ENCODE measurements at places on chromosomes 3 and 15.

DNA sequence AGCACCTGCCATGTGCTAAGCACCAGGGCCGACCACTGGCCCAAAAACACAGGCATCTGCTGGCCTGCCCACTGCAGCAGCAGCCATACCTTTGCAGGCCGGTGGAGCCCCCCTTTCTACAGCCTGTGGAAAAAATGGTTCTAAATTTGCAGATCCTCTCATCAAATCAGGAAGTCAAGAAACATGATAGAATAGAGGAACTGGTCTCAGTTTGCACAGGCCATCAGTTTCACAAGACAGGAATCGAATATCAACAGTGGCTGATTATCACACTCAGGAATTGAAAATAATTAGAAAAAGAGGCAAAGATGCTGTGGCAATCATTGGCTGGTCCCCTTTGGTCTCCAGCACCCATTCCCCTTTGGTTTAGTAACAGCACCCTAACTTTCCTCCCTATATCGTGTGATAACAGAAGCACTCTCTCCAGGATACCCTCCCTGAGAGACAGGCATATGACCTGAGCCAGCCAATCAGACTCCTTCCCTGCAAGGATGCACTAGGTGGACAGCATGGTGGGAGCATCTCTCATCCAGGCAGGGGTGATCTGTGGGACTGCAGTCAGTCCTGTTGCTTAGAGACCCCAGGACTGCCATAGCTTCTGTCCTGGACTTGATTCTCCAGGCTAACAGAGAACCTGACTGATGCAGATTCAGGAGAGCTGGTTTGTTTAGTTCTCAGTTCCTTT is 3.5 kb upstream of the PAK6 start:
- DNase-seq, result no peak

DNA sequence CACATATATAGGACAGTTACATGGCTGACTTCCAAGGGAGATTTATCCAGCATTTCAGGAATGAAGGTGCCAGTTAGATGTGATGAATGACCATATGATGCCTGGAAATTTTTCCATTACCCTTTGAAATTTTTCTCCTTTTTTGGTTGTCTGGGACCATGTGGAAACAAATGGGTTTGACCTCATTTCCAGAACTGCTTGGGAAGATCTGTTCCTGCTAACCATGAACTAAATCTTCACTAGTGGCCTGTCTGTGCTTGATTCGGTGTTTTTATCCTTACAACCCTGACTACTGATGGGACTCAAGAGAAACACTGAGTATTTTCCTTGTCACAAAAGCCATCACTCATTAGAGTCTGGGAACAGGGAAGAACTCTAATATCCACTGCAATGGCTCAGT is 409.4 kb downstream of the PDCD6IP start:
- DNase-seq, result no peak

GRCh38 chr3:170953736-170954135 is 45.3 kb upstream of the EIF5A2 start:
- DNase-seq, result no peak

DNA sequence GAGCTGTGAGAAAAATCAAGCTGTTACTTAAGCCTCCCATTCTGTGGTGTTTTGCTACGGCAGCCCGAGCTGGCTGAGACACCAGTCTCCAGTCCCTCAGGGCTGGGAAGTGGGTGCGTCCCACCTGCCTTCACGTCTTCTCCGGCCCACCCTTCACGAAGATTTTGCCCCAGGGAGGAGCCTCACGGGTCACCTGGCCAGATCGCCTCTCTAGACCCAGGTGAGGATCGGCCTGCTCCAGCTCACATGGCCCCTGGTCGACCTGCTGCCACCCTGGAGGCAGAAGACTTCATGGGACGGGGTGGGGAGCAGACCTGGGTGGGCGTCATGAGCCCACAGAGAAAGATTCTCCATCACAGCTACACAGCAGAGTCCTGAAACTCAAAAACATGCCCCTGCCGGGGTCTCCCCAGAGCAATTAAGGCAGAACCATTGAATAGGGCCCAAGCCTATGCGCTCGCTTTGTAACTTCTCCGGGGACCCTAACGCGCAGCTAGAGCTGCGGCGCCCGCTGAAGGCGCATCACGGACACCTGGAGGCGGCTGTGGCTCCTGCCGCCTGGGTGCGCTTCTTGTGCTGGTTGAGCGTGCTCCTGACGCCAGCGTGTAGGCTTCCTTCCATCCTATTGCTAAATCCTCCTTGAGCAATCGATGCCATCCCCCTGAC is 92.6 kb upstream of the ALDH1A3 start:
- DNase-seq, result no peak

DNA sequence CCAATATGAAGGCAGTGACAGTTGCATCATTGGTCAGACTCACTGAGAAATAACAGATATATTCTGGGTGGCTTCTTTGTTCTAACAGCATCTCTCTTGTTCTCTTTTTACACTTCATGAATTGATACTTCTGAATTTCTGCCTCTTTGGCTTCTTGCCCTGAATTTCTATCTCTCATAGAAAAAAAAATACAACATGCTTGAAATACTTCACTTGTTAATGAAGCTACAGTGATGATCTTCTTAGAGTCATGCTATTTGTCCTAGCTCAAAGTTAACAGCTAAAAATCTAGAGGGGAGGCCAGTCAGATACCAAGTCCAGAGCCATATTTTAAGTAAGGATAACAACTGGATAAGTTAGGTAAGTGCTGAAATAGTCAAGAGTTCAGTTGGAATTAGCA is 597.2 kb upstream of the AGTR1 start:
- no peak for DNase-seq

- DNase-seq, result no peak
Observed at GRCh38 chr15:94924971-94925598, 693.7 kb downstream of the MCTP2 start.

DNA sequence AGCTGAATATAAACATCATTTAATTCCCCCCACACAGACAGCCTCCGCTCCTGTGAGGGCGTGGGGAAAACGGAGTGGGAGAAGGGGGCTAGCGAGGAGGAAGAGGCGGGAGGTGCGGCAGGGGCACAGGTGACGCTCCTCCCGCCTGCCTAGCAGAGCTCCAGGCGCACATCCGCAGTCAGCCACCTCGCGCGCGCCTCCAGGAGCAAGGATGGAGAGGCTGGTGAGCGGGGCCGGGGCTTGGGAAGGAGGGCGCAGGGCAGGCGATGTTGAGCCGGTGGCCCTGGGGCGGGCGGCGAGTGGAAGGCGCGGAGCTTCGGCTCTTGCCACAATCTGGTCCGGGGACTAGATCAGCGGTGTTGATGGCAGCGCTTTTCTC is at the start of gene CD200:
TSS of gene CD200 (plus strand) at position 155 of the 379 bp plus-strand sequence. CDS start at position 212, 57 bp downstream.
- no peak for DNase-seq

DNA sequence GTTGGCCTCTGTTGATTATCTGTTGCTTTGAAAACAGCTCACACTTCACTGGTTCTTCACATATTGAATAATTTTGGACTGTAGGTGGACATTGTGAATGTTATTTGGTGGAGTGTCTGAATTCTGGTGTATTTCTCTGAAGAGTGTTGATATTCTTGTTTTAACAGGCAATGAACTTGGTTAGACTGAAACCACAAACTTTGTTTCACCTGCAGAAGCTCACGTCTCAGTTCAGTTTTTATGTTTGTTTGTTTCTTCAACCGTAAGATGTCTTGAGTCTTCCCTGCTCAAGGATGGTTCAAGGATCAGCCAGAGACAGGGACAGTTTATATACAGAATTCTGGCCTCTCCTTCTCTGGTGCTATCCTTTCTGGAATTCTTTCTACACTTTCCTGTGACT is 43.6 kb downstream of the C3orf20 start:
- peak; percentile 40 for DNase-seq

Measured in GM12864 (cell line).